T1000 (cell line): ENCODE measurements at places on chromosomes 2 and 18.

- DNase-seq = no peak
Observed at GRCh38 chr2:43541165-43541564, 54.7 kb downstream of the THADA start.

GRCh38 chr2:174761837-174762236 lies 2.4 kb downstream of the CHRNA1 start:
- DNase-seq = no peak

DNA sequence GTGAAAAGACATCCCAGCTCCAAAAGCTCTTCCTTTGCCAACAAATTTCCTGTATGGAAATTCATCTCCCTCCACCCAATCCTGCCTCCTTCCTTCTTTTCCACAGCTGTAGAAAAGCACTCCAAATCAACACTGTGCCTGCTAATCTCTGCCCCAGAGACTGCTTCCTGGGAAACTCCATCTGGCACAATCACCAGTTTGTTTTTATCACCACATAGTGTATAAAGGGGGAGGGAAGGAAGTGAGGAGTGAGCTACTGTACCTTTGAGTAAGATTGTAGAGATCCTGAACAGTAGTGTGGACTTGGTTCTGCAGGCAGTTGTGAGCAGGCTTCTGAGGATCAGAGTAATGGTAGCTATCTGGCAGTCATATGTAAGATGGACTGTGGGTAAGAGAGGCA lies 14.7 kb upstream of the FAM237A start:
- DNase-seq = no peak

DNA sequence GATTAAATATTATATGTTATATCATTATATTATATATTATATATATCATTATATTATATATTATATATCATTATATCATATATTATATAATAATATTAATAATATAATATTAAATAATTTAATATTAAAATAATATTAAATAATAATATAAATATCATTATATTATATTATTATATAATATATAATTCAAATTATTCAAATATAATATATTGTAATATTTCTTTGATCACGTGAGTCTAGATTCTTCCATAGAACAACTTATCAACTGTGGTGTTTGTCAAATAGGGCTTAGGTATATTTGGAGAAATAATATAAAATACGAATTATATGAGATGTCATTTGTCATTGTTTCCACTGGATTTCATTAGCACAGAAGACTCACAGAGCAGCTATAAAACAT lies 77.3 kb downstream of the SPHKAP start:
- no peak for DNase-seq

DNA sequence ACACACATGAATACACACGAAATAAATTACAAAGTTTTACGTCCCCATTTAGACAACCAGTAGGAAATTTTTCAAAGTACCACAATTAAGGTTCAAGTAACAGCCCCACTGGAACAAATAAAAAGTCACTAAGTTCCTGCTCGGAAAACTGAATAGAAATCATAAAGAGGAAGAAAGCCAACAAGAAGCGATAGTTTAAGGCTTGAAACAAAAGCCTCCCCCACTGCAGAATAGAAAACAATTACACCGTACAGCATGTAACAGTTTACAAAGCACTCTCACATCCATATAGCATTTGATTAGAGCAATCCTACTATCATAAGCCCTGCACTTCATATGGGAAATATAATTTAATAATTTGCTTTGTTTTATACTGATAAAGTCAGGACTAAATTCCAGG lies 15.5 kb downstream of the KLF7 start:
- DNase-seq = no peak

GRCh38 chr18:46452820-46453219 lies 204.2 kb downstream of the LOXHD1 start:
- DNase-seq = no peak
